ENCODE measurements at places on chromosomes 13 and 19. TPM values are rescaled to one million over a fixed set of nuclear protein-coding genes. Genes with fewer than 3 reads are reported as not detected.

DNA sequence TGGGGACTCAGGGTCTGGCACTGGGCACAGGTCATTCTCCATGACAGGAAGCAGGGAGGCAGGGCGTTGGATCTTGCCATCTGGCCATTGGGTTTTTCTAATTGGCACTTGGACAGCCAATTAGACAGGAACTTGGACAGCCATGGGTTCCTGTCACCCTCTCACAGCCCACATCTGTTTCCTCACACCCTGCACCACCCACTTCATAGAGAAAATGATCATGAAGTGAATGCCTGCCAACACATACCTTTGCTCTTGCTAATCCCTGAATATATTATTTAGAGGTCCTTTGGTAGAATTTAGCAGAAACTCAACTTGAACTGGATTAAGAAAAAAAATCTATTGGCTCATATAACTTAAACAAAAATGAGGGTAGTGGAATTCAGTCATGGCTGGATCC, 4.9 kb upstream of the OLFM2 start:
- DNase-seq, result no peak

DNA sequence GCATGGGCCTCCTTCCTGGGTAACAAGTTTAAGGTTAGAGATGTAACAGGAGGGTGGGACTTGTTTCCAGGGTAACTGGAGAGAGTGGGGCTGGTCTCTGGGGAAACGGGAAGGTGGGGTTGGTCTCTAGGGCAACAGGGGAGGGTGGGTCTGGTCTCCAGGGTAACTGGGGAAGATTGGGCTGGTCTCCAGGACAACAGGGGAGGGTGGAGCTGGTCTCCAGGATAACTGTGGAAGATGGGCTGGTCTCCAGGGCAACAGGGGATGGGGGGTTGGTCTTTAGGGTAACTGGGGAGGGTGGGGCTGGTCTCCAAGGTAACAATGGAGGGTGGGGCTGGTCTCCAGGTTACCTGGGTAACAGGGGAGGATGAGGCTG, 36.5 kb downstream of the SPTBN4 start:
- DNase-seq, result no peak

GRCh38 chr13:43815204-43815603, 28.4 kb upstream of the ENOX1 start:
- DNase-seq, result no peak

Gene FUZ
- total RNA-seq, result 36.7 TPM

Gene SPTBN4
- total RNA-seq, result 3.5 TPM

Gene SBK2
- not detected for total RNA-seq
